ENCODE measurements at places on chromosomes 3 and 15. TPM values are rescaled to one million over a fixed set of nuclear protein-coding genes. Genes with fewer than 3 reads are reported as not detected.

DNA sequence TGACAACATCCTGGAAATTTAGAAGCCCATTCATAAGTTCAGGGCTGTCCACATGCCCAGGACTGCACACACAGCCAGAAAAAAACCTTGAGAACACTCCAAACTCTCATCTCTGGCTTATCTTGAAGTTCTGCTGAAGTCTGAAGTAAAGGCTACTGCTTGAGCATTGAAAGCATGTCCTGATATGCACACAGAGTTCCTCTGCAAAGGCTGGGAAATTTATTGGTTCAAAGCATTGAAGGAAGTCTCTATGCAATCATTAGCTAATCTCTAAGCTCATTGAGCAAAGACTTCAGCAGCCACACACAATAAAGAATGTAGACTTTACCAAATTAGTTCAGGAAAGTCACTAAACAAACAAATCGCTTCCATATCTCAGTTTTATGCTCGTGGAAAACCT, 162.0 kb upstream of the STT3B start:
- DNase-seq, result no peak
- no peak overlapping the region for H3K27ac ChIP-seq
- no peaks in the 10 kb centered on the region for H3K36me3 ChIP-seq
- 0 out of 2 replicates have a peak, but pooled peaks cover 4% of the 10 kb centered on the region for H3K4me1 ChIP-seq
- no peak overlapping the region for H3K4me3 ChIP-seq

GRCh38 chr15:76994971-76995945, at the start of gene PSTPIP1:
PSTPIP1 (plus strand) TSS chr15:76995126; CDS start chr15:76995574, 448 bp downstream.
- H3K36me3 ChIP-seq, result no peaks in the 10 kb centered on the region
- no peak within 1 kb of the TSS for H3K27ac ChIP-seq
- H3K4me3 ChIP-seq, result no peak within 1 kb of the TSS
- no peaks in the 10 kb centered on the region for H3K4me1 ChIP-seq

GNAT1 gene
- not detected for total RNA-seq

GRCh38 chr3:18557216-18557615, 132.1 kb upstream of the SATB1 start:
- H3K36me3 ChIP-seq, result no peaks in the 10 kb centered on the region
- no peaks in the 10 kb centered on the region for H3K27me3 ChIP-seq
- no peak overlapping the region for H3K27ac ChIP-seq
- no peak overlapping the region for H3K4me3 ChIP-seq

DNA sequence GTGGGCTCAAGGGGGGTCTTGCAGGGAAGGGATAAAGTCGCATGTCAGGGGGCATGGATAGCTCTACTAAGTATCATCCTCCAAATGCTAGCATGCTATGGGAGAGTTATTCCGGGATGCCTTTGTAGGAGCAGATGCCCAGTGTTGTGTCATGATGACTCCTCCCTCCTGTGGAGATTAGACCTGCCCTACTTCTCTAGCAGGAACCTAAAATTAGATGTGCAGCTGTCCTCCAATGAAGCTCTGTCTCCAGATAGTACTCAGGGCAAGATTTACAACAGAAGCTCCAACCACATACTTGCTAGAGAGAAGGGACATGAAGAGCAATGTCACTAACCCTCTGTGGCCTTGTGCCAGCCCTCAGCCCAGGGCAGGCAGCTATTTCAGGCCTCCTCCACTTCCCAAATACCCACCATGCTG, 82.5 kb downstream of the AGBL1 start:
- no peak overlapping the region for H3K27ac ChIP-seq
- no peaks in the 10 kb centered on the region for H3K36me3 ChIP-seq

DNA sequence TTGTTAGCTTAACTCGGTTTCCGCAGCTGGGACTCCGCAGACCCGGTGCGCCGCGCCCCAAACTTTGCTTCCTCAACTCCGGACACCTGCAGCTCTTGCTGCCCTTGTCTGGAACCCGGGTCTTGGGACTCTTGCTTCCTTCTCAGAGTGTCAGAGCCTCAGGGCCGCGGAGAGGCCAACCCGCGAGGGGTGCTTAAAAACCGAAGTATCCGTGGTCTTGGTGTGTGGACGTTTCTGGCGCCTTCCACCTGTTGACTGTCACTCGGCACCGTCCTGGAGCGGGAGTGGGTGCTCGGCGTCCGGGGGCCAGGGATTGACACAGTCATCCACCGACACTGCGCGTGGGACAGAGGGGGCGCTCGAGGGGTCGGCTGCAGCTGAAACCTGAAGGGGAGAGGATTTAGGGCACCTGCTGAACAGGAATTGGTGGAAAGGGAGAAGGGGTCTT, 386 bp downstream of the SQOR start:
- DNase-seq, result peak; percentile 37
- H3K36me3 ChIP-seq, result no peaks in the 10 kb centered on the region
- no peaks in the 10 kb centered on the region for H3K27me3 ChIP-seq
- H3K4me1 ChIP-seq, result peaks cover 31% of the 10 kb centered on the region

DNA sequence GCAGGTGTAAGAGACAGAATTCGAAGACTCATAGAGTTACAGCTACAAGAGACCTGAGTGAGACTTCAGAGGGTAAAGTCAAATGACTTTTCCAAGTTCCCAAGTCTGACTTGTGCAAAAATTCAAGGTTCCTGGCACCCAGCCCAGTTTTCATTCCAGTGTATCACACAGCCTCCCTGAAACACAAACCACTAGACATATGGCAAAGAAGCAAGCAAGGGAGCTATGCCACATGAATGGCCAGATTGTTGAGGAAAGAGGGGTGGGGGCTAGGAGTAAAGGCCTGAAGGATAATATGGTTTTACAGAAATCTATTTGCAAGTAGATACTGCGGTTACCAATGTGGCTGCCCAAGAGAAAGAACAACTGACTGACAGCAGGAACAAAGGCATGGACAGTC, 301.2 kb downstream of the MECOM start:
- H3K4me3 ChIP-seq, result no peak overlapping the region
- no peaks in the 10 kb centered on the region for H3K4me1 ChIP-seq
- no peak overlapping the region for H3K27ac ChIP-seq
- H3K27me3 ChIP-seq, result peaks cover 3% of the 10 kb centered on the region
- no peak for DNase-seq
- H3K36me3 ChIP-seq, result no peaks in the 10 kb centered on the region

DNA sequence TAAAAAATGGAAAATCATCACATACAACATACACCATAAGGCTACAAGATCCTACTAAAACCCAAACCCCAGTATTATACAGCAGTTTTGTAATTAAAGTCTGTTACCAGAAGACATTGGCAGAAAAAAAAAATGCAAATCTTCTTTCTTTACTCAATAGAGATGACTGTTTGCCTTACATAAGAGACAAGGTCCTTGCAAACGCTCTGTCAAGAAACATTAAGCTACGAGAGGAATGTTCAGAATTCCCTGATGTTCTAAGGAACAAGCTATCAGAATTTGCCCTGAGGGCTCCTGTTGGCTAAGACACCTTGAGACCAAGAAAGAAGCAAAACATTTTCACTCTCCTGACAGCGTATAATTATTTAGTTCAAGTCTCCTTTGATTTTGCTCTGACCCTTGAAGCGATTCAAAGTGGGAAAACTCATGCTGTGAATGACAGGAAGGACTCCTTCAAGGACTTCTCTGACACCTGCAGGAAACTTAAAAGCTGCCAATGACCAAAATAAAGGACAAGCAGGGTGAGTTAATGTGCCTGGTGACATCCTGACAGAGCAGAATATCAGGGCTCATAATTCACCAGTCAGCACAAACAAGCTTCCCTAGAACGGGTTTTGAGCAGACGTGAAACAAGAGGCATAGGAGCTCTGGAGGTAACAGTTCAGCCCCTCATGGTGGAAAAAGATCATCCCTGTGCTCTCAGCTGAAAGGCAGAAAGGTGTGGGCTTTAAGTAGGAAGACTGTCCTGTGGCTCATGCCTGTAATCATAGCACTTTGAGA, 2.5 kb downstream of the SCAMP2 start:
- no peak for DNase-seq
- peaks cover 12% of the 10 kb centered on the region for H3K4me1 ChIP-seq
- H3K36me3 ChIP-seq, result peaks cover 27% of the 10 kb centered on the region
- H3K4me3 ChIP-seq, result no peak overlapping the region
- no peaks in the 10 kb centered on the region for H3K27me3 ChIP-seq
- H3K27ac ChIP-seq, result no peak overlapping the region

GRCh38 chr3:23302271-23302670, 99.1 kb downstream of the UBE2E2 start:
- no peaks in the 10 kb centered on the region for H3K4me1 ChIP-seq
- H3K27ac ChIP-seq, result no peak overlapping the region
- H3K27me3 ChIP-seq, result no peaks in the 10 kb centered on the region

C3orf85 gene
- total RNA-seq, result not detected

Measured in SJSA1 (cell line).